Left hindlimb (tissue), 1 donor: ENCODE measurements at places on chromosomes 11 and 22.

DNA sequence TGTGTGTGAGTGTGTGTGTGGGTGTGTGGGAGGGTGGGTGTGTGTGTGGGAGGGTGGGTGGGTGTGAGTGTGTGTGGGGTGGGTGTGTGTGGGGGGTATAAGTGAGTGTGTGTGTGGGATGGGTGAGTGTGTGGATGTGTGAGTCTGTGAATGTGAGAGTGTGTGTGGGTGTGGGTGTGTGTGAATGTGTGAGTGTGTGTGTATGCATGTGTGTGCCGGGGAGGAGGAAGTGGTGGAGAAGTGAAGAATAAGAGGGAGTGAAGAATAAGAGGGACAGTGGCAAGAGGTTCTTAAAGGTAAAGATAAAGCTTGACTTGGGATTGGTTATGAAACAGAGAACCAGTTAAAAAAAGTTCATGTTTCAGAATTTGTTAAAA is 54.0 kb downstream of the PRR5L start:
- no peak for DNase-seq

DNA sequence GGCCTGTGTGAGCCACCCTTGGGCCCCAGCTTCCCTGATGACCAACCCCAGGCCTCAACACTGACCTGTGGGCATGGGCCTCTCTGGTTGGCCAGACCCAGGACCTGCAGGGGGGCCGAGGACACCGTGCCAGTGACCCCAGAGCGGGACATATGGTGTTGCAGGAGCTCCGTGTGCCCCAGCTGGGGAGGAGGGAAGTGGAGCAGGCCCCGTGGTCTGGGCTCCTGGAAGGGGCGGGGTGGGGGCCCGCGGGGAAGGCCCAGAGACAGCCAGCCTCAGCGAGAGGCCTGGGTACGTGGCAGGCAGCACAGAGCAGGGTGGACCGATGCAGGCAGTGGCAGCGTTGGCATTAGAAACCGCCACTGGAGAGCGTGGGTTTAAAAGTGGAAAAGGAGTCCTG is 22.2 kb downstream of the MUC6 start:
- no peak for DNase-seq

GRCh38 chr11:133388975-133389568 is 143.2 kb downstream of the OPCML start:
- DNase-seq, result no peak

DNA sequence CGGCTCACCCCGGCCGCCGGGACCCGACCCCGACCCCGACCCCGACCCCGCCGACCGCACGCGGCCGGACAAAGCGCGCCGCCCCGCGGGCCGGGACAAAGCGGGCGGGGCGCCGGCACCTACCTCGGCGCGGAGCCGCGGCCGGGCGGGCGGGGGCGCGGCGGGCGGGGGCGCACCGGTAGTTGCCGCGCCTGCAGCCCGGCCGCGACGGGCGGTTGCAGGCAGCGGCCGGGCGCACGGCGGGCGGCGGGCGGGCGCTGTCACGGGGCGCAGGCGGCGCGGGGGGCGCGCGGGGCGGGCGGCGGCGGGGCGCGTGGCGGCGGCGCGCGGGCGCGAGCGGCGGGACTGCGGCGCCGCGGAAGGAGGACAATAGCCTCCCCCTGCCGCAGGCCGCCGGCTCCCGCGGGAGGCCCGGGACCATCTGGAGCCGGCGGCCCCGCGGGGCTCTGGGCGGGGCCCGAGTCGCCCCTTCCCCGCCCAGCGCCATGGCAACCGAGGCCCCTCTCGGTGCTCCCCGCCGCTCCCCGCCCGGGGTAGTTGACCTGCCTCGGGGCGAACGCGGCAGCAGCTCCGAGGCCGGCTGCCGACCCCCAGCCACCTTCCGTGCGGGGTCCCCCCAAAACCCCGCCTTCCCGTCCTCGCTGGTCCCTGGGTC is 851 bp downstream of the SPTBN2 start:
- no peak for DNase-seq

DNA sequence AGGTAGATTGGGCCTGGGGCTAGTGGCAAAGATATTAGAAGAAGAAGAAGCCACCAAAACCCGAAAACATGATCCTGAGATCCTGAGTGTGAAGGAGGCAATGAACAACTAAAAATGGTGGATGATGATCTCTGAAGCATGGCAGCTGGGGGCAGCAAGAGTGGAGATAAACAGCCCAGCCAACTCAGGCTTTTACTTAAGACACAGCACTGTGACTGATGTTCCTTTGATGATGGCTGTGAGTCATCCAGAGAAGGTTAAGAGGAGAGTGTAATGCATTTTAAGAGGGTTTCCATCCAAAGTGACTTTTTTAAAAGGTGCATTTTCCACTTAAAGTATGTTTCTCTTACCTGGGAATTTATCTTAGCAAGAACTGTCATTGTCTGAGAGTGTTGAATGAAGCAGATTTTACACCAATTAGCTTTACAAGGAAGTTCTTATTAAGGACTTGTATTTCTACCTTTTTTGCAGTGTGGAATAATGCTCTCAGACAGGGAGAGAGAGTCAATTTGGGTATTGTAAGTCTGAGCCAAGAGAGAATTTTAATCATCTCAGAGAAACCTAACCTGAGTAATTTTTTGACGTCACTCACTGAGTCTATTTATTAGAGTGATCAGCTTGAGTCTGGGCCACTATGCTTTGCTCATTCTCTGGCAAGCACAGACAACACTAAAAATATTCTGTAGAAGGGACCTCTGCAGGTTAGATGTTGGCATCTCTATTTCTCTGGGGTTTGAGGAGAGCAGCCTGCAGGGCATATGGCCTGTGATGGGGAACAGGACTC is 14.1 kb upstream of the CALCB start:
- DNase-seq, result no peak

DNA sequence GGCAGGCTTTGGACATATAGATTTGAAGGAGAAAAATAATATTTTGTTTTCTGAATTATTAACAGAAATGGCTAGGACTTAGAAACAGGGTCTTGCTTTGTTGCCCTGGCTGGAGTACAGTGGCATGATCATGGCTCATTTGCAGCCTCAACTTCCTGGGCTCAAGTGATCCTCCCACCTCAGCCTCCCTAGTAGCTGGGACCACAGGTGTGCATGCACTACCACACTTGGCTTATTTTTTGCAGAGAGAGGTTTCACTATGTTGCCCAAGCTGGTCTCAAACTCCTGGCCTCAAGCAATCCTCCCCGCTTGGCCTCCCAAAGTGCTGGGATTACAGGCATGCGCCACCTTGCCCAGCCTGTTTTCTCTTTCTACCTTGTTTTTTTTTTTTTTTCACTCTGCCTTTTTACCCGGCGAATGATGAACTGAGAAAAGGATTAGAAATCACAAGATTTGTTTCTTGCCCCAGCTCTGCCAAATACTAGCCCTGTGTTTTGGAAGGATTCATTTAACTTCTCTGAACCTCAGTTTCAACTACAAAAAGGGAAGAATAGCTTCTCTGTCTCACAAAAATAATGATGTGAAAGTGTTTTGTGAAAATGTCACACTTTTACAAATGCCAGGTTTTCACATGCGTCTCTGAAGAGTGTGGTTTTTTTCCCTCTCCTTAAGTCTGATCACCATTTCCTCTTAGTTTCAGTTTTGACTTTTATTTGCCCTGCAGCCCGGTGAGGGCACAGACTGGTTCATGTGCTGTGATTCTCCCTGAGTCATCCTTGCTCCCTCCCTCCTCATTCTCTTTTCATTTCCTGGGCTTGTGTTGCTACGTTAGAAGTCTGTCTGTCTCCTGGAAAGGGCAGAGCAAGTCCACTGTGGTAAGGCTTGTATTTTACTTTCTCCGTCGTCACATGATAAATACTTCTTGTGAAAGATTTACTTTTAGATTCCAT is 67.7 kb downstream of the BCL2L13 start:
- peak; percentile 29 for DNase-seq

GRCh38 chr11:26244207-26244606 is 87.7 kb upstream of the ANO3 start:
- DNase-seq, result no peak

- DNase-seq, result peak; percentile 4
Measured at GRCh38 chr22:47167056-47167455, 404.6 kb downstream of the TBC1D22A start.

GRCh38 chr22:30007361-30007760 is 72.9 kb upstream of the HORMAD2 start:
- DNase-seq, result no peak

- no peak for DNase-seq
Measured at GRCh38 chr11:64649291-64649697, 58.3 kb downstream of the SLC22A12 start.

GRCh38 chr22:50027639-50028537 is 15.3 kb upstream of the IL17REL start:
- DNase-seq, result no peak

DNA sequence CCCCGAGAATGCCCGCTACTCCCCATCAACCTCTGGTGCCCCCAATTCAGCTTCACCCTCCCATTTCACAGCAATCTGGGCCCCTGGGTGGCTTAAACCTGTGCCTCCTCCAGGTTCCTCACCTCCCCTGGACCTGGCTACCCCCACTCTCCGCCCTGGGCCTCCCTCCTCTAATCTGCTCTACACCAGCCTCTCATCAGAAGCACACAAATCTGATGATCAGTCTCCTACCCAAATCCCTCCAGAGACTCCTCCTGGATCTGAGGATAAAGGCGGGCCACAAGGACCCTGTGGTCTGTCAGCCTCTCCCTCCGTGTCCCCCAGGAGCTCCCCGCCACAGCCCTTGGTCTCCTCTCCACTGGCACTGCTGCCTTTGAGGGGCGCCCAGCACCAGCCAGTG is 23.2 kb upstream of the IGLL1 start:
- no peak for DNase-seq

DNA sequence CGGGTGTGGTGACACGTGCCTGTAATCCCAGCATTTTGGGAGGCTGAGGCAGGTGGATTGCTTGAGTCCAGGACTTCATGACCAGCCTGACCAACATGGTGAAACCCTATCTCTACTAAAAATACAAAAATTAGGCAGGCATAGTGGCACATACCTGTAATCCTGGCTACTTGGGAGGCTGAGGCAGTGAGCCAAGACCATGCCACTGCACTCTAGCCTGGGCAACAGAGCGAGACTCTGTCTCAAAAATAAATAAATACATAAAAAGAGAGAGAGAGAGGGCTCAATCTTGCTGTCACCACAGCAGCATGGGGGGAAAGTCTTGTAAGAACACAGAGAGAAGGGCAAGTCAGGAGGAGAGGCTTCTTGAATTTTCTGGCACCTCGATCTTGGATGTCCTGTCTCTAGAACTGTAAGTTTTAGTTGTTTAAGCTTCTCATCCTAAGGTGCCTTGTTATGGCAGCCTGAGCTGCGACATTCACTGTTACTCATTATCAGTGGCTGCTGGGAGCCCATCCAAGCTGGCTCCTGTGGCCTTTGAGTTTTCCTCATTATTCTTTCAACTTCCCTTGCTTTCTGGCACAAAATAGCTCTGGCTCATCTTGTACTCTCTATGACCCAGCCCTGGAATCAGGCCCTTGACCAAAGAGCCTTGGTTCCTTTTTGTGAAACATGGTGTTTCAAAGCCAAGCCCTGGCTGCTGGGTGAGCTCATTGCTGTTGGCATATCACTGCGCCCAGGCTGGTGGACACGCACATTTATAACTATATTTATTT is 8.0 kb upstream of the PSMC3 start:
- DNase-seq, result no peak

DNA sequence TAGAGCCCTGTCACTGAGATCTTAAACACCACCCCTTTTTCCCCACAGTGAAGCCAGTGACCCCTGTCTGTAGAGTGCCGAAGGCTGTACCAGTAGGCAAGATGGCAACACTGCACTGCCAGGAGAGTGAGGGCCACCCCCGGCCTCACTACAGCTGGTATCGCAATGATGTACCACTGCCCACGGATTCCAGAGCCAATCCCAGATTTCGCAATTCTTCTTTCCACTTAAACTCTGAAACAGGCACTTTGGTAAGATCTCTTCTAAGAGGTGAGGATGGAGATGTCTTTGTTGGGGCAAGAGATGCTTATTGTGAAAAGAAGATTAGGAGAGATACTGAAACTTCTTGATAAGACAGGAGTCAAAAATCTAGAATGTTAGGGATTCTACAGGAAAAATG is 75.9 kb downstream of the JAM3 start:
- no peak for DNase-seq

- DNase-seq, result no peak
Measured at GRCh38 chr11:33967451-33967850, 75.6 kb upstream of the LMO2 start.

- DNase-seq, result no peak
Measured at GRCh38 chr22:31922534-31922933, 21.8 kb upstream of the YWHAH start.

DNA sequence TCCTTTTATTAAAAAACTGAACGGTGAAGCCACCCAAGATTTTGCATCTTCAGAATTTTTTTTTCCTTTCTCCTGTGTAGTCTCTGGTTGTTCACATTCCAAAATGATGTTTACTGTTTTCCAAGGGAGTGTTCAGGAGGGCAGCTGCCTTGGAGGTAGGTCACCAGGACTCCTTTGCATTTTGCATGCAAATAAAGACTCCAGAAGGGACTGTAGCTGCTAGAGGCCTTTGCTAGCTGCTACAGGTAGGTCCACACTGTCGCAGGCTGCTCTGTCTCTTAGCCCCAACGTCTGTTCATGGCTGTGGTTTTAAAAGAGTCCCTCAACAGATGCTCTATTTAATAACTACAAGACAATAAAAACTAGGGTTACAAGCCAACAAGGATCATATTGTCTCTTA is 11.4 kb downstream of the CTSC start:
- no peak for DNase-seq

DNA sequence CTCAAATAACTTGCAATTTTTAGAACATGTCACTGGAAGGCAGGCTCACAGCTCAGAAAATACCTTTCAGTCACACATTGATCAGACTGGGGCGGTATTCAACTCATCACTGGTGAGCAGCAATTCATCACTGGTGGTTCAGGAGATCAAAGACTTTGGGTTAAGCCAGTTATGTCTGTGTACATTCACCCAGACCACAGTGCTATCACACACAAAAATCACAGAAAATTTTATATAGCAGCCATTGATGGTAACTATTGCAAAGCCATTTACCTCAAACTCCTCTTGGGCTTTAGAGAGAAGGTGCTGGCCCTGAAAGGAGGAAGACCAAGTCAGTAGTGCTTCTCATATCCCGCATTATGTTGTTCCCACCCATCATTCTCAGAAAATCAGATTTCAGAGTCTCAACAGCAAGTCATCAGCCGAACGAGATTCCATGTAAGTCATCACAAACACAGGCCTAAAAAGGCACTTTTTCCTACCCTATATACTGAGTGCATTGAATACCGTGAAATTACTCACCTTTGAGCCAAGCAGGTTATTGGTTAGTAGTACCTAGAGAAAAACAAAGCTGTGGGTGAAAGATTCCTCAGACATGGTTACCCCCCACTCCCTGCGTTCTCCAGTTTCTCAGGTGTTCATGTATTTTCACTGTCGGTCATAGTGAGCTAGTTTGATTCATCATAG is 14.0 kb upstream of the WDR74 start:
- no peak for DNase-seq

DNA sequence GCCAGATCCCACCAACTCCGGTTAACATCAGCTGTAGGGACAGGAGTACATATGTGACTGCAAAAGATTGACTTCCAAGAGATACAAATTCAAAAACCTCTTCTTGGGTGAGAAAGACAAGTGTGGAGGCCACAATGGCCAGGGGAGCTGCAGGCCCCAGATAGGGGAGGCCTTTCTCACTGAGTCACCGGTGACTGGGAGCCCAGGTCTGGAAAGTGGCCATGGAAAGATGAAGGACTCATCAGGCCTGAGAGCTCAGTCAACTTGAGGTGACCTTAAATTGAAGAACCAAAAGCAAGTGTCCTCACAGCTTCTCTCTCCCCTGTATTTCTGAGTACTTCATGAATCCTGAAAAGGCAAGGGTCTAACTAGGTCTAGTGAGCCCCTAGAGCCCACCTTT is 90.4 kb upstream of the CLPB start:
- no peak for DNase-seq
